Stimulated activated CD8-positive, alpha-beta memory T cell treated with anti-CD3 and anti-CD28 coated beads, Interleukin-4, amount 100 ng/mL, for 1 hour (primary cell): ENCODE measurements at places on chromosomes 2 and 18.

DNA sequence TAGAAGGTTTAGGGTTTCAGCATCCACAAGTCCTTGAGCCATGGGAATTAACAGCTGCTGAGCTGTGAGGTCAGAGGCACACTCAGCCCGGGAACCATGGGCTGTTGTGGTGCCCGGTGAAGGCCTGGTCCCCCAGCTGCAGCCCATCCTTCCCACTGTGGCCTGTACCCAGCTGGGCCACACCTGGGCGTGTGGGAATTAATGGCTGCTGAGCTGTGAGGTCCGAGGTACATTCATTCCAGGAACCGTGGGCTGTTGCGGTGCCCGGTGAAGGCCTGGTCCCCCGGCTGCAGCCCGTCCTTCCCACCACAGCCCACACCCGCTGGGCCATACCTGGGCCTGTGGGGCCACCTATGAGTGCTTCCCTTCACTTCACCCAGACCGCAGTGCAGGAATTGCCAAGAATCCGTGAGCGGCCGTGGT is 25.2 kb downstream of the TMEM18 start:
- no peak for DNase-seq

- DNase-seq, result no peak
Observed at GRCh38 chr2:104572834-104573233, 281.1 kb upstream of the POU3F3 start.

DNA sequence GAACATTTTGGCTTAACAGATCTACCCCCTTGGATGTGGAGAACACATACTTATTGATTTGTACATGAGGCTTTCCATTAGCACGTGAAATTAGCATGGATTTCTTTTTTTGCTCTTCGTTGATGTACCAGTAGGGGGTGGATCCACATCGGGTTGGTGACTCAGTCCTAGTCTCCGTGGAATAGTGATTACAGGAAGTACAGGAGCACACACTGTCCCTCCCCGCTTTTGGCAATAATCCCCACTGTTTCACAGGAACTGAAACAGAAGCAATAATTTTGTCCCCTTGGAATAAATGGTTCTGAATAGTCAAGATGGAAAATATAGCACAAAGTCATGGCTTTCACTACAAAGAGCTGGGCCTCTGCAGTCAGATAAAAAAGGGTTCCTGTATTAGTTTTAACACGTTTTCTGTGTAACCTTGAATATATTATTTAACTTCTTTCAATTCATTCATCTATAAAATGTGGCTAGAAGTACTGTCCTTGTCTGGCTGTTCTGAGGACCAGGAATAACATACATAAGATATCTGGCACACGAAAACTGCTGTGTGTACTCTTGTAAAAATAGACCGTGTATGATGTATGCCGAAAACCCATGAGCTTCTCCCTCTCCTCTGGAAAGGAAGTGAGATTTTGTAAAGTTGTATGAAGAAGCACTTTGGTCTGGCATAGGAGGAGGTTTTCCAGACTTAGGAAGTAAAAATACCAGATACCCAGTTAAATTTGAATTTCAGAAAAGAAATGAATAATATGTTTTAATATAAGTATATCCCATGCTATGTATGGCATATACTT is 229.2 kb downstream of the GALR1 start:
- DNase-seq, result no peak

DNA sequence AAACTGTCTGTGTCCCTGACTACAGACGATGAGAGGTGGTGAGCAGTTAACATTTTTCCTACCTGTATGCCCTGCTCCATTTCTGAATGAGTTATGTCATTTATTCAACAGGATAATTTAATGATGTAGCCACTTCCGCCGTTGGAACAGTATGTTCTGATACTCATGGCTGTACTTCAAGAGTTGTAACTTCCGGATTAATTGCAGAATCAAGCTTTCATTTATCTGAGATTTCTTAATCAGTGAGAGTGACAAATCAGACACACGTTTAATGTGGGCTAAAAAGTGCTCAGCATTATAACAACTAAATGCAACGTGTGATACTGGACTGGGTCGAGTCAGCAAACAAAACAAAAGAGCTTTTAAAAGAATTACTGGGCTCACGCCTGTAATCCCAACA is 107.7 kb downstream of the KCTD1 start:
- DNase-seq, result no peak

DNA sequence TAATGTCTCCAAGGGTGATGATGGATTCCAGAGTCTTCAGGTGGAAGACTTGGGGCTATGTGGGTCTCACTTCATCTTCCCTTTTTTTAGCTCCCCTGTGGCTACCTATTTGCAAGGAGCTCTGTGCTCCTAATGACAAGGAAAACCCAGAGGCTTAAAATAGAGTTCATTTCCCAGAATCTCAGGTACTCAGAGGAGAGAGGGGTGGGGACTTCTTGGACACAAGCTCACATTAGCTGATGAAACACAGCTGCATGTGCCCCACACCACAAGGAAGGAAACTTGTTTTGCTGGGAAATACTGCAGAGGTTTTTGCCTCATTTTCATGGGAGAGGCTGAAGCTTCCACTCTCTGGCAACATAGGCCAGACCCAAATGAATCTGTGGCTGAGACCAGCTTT is 138.6 kb upstream of the SLC1A4 start:
- no peak for DNase-seq

DNA sequence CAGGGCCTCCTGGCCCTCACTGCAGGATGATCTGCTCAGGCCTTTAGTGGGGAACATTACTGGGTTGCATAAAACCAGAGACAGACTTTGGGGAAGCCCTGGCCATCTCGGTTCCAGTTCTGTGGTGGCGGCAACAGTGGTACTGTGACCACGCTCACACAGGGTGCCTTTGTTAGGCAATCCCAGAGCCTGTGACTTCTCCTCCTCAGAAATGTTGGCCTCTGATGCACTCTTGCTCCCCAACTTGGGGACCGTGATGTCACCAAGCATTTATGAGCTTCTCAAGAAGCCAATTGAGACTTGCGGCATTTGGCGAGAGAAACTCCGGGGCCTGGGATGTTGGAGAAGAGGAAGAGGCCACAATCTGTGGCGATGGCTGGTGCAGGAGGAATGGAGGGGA is 80.9 kb upstream of the PKDCC start:
- no peak for DNase-seq

- DNase-seq, result no peak
Observed at GRCh38 chr2:147288131-147288530, 556.7 kb upstream of the ACVR2A start.

GRCh38 chr2:232488721-232489300 is 1.2 kb upstream of the ECEL1 start:
- no peak for DNase-seq
